ENCODE measurements at places on chromosomes 16 and 17.

- DNase-seq, result no peak
Measured at GRCh38 chr17:64213995-64214811, 48.9 kb downstream of the TEX2 start.

GRCh38 chr16:70746040-70746707 lies 54.8 kb downstream of the VAC14 start:
- DNase-seq, result no peak

GRCh38 chr16:89023621-89024511 lies 46.9 kb upstream of the CBFA2T3 start:
- no peak for DNase-seq

GRCh38 chr17:39740357-39741111 lies 2.8 kb downstream of the GRB7 start:
- no peak for DNase-seq

GRCh38 chr17:38476549-38476948 lies 48.3 kb downstream of the ARHGAP23 start:
- no peak for DNase-seq

- DNase-seq, result no peak
Measured at GRCh38 chr17:12391468-12391867, 274.2 kb upstream of the MYOCD start.

DNA sequence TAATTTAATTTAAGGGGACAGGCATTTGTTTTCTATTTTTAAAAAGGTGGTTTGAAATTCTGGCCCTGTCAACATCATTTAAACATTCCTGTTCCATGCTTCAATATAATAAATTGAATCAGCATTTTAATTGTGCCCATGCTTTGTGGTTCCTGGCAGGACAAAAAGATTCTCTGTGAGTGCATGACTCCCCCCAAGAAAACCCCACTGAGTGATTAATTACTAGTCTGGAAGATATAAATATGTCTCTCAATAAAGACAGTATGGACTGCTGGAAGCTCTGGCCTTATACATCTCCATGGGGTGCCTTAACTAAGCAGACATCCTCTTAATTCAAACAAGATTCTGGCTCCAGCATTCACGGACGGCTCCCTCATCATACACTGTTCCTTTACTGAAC lies 95.0 kb upstream of the PSMD7 start:
- no peak for DNase-seq

- DNase-seq, result no peak
Measured at GRCh38 chr16:67000384-67001351, 12.3 kb downstream of the CES4A start.

- no peak for DNase-seq
Measured at GRCh38 chr17:73541111-73541510, 103.1 kb downstream of the SDK2 start.

GRCh38 chr17:56887552-56888467 lies 26.0 kb downstream of the TRIM25 start:
- no peak for DNase-seq

GRCh38 chr16:86951831-86952598 lies 365.2 kb downstream of the C16orf95 start:
- DNase-seq, result no peak

GRCh38 chr16:66551348-66551759 lies 1.0 kb upstream of the CKLF start:
- peak; percentile 19 for DNase-seq

DNA sequence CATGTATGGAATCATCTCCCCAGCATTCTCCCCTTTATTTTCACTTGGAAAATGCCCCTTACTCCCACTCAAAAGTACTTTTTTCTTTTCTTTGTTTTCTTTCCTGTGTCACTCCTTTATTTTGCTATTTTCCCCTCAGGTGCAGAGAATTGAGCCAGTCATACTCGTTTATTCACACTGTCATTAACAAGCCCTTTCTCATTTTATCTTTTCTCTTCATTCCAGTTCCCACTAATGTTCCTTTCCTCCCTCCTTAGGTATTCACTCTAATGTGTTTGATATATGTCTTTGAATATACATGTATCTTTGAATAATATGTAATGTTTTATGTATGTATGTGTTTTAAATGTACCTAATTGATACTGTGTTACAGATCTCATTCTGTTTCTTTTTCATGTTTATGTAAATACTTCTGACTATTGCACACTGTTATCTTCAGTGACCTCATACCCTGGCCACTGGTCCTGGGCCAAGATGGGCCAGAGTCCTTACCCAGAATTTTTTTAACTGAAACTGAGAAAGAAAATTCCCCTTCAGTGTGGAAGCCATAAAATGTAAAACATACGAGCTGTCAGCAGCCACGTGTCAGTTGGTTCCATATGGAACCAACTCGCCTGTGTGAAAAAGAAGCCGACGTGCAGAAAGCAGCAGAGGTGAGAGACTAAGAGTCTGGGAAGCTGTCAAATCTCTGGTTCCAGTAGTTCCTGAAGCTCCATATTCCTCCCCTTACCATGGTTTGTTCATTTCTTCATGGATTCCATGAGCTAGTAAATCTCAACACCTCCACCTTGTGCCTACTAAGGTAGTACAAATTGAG lies 5.8 kb downstream of the SRR start:
- DNase-seq, result no peak

DNA sequence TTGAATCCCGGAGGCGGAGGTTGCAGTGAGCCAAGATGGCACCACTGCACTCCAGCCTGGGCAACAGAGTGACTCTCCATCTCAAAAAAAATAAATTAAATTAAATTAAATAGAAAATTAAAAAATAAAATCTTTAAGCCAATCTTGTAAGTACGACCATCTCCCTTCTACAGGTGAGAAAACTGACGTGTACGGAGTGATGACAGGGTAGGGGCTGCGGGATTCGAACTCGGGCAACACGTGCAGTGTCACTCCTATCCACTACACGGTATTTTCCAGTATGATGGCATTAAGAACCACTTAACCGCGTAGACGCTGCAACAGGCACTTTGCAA lies 762 bp downstream of the WDR59 start:
- DNase-seq, result no peak

DNA sequence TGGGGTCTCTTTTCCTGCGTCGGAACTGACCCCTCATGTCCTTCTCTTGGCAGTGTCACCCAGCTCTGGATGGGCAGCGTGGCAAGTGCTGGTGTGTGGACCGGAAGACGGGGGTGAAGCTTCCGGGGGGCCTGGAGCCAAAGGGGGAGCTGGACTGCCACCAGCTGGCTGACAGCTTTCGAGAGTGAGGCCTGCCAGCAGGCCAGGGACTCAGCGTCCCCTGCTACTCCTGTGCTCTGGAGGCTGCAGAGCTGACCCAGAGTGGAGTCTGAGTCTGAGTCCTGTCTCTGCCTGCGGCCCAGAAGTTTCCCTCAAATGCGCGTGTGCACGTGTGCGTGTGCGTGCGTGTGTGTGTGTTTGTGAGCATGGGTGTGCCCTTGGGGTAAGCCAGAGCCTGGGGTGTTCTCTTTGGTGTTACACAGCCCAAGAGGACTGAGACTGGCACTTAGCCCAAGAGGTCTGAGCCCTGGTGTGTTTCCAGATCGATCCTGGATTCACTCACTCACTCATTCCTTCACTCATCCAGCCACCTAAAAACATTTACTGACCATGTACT lies 13.2 kb downstream of the IGFBP4 start:
- no peak for DNase-seq

DNA sequence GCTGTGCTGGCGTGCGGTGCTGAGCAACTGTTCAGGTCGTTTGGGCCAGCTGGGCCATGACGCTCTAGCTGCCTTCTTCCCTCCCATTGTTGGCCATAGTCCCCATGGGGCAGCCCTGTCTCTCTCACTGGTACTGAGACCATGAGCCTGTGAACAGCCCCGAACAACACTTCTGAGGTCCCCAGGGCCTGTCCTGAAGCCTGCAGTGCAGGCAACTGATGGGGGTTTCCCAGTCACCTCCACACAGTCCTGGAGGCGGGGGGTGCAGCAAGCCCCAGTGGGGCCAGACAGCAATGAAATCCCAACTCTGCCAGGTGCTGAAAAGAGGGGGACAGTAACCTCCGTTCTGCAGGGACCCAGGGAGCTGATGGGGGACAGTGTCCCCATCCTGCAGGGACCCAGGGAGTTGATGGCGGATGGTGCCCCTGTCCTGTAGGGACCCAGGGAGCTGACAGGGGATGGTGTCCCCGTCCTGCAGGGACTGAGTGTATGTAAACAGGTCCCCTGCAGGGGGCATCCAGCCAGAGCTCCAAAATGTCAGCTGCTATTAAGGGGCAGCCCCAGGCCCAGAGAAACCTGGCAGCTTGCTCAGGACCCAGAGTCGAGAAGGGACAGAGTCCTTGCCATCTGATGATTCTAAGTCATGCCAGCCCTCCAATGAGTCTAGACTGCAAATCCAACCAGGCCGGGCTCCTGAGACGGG lies 30.4 kb downstream of the ENGASE start:
- no peak for DNase-seq

DNA sequence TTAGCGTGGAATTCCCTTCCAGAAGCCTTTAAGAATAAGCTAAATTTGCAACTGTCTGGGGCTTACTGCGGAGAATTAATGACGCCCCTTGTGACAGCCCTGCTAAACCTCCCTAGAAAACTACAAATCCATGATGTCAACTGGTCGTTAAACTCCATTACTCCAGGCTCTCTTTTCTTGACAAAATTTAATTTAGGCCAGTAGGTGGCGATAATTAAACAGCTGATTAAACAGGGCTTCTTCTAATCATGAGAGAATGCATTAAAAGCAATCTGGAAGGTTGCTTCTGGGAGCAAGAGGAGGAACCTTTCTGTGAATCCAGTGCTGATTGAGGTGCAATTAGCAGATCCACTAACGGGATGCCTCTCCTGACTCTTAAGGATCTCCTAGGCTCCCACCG lies 8.1 kb upstream of the NLRP1 start:
- no peak for DNase-seq

DNA sequence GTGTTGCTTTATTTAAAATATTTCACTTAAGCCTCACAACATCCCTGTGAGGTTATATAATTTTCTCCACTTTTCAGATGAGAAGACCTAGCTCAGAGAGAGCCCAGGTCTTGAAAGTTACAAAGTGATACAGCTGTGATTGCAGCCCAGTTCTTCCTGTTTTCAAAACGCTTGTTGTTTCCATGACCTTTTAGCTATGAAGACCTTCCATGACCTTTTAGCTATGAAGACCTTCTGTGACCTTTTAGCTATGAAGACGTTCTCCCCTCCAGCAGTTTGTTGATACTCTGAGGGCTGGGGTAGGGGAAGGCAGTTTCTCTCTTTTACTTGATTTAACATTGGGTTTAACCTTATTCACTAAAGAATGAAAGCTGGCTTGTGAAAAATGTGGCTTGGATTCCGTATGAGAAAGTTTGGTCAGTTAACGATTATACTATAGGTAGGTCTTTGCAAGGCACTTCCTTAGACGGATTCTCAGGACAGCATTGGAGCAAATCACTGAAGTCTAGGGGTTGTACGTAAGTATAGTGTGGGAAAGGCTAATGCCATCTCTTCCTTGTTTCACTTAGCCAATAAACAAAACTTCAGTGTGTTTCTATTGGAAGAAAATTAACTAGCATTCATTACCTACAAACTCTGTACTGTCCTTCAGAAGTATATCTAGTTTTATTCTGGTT lies 20.7 kb downstream of the PHKB start:
- no peak for DNase-seq

GRCh38 chr16:9072806-9073341 lies 18.6 kb upstream of the HAPSTR1 start:
- no peak for DNase-seq

DNA sequence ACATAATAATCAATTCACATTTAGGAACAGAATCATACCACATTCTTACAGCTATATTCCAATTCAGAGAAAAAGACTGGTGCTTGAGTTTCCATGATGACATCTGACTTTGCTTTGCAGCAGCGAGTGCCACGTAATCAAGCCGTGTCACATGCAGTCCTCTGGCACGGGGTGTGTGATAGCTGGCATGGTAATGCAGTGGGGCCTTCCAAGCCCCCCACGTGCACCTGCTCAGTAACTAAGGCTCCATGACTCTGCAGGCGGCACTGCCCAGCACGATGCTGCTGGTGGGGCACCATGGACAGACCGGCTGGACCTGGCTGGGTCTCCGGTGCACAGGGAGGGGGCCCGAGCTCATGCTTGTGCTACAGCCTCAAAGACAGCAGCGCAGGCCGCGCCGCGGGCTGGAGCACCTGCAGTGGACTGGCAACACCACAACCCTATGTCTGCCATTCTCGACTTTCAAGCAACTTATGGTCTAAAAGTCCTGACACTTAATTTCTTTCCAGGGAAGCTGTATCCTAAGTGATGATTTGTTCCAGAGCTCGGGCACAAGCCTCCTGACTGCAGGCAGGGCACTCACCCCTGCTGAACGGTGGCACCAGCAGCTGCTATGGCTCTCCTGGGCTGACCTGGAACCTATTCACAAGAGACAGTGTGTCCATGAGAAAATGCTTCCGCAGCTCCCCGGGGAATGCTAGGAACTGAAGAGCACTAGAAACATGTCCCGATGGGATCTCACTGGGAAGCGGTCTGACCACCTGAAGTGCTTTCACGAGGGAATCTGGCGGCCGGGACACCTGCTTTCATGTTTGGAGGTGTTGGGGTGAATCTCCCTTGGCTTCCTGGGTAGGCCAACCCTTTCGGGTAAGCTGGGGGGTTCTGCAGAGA lies 99.5 kb upstream of the DNAH17 start:
- DNase-seq, result no peak

GRCh38 chr17:46983782-46984181 lies 4.7 kb upstream of the RPRML start:
- no peak for DNase-seq

DNA sequence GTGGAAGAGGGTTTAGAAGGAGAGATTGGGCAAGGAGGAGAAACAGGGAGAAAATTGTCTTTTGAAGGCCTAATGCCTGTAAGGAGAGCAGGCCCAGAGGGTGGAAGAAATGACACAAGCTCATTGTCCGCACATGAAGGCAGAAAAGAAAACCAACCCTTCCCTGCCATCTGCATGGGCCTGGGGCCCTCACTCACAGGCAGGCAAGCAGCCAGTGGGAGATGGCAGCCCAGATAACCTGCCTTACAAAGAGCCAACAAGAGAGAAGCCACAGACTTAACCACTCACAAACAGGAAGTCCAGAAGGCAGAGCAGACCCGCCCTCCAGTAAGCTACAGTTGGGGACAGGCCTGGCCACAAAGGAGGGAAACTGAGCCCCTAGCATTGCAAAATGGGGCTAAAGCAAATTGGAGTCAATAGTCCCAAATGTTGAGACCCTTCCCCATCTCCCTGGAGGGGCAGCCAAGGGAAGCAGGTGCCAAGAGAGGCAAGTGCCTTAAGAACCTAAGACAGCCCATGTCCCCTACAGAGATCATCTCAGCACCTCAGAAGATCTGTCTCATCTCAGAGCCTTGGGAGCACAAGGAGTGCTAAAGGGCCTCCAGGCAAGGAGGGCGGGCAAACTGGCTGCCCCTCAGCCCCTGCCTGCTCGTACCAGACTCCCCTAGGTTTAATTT lies 7.3 kb upstream of the TSPOAP1 start:
- no peak for DNase-seq

DNA sequence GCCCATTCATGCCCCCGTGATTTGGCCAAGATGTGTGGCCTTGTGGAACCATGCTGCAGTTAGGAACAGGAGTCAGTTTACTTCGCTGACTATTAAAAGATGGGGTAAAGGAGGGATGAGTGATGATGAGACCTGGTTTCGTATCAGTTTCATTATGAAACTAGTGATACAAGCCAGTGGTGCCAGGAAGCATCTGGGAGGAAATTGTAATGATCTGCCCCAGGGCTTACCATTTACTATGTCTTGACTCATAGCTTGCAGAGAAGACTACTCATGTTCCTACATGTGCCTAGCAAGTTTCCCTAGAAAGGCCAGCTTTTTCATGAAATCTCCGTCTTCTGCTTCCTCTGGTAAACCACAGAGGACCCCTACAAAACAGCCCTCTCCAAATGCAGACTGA lies 23.2 kb downstream of the CDH3 start:
- DNase-seq, result no peak

GRCh38 chr16:71387045-71387871 lies 28.7 kb downstream of the CALB2 start:
- DNase-seq, result no peak

Data from activated CD4-positive, alpha-beta T cell treated with anti-CD3 and anti-CD28 coated beads for 24 hours (primary cell).